ENCODE measurements at places on chromosomes 5 and 9. TPM values are rescaled to one million over a fixed set of nuclear protein-coding genes. Genes with fewer than 3 reads are reported as not detected.

CDC25C gene
- total RNA-seq, result 26.6 TPM

DCANP1 gene
- not detected for total RNA-seq

TERT gene
- 10.1 TPM for total RNA-seq

ANKRD18B gene
- total RNA-seq, result 0.57 TPM

SLC6A18 gene
- total RNA-seq, result not detected

ZDHHC21 gene
- 3.5 TPM for total RNA-seq

ZCCHC9 gene
- total RNA-seq, result 31.8 TPM

SPATA24 gene
- total RNA-seq, result 6.0 TPM

KIF20A gene
- total RNA-seq, result 81.9 TPM

GSN gene
- 1.1 TPM for total RNA-seq

GAS1 gene
- total RNA-seq, result 0.15 TPM

DEPDC1B gene
- total RNA-seq, result 35.8 TPM

DBH gene
- total RNA-seq, result not detected

SPAAR gene
- total RNA-seq, result not detected

FRRS1L gene
- total RNA-seq, result not detected

SLC4A9 gene
- 0.12 TPM for total RNA-seq

NR5A1 gene
- not detected for total RNA-seq

SLC6A19 gene
- total RNA-seq, result not detected

NCS1 gene
- total RNA-seq, result 23.3 TPM

SLC36A3 gene
- total RNA-seq, result not detected

ARL15 gene
- total RNA-seq, result 7.0 TPM

EMB gene
- total RNA-seq, result 43.7 TPM

UGT3A2 gene
- not detected for total RNA-seq

PCDHA6 gene
- total RNA-seq, result not detected

ADGRV1 gene
- total RNA-seq, result not detected

FGF10 gene
- not detected for total RNA-seq

SEMA5A gene
- total RNA-seq, result not detected

MYMK gene
- not detected for total RNA-seq

ADCY2 gene
- total RNA-seq, result not detected

F12 gene
- total RNA-seq, result 3.2 TPM

SYK gene
- 0.07 TPM for total RNA-seq

APBA1 gene
- 0.10 TPM for total RNA-seq

RFESD gene
- total RNA-seq, result 9.1 TPM

SPINK6 gene
- not detected for total RNA-seq

MZB1 gene
- total RNA-seq, result 2.8 TPM

SOX30 gene
- 0.36 TPM for total RNA-seq

FANCC gene
- 14.5 TPM for total RNA-seq

CTXN3 gene
- not detected for total RNA-seq

FOXD4L6 gene
- not detected for total RNA-seq

GHR gene
- total RNA-seq, result not detected

SLCO6A1 gene
- not detected for total RNA-seq

ISCA1 gene
- 18.4 TPM for total RNA-seq

LRRTM2 gene
- not detected for total RNA-seq

CTSV gene
- 1.2 TPM for total RNA-seq

HTR1A gene
- total RNA-seq, result not detected

RAB3C gene
- total RNA-seq, result not detected

GMCL2 gene
- total RNA-seq, result not detected

IL4 gene
- not detected for total RNA-seq

EQTN gene
- total RNA-seq, result not detected

PLAC8L1 gene
- total RNA-seq, result 0.36 TPM

CARTPT gene
- total RNA-seq, result not detected

CDH12 gene
- total RNA-seq, result not detected

GPBP1 gene
- 91.9 TPM for total RNA-seq

SPATA31A3 gene
- total RNA-seq, result not detected
